GM13976 (cell line): ENCODE measurements at places on chromosomes 2 and 18.
A peak's percentile ranks its signal among the peaks of the same experiment; 100 is the strongest.

GRCh38 chr2:159275111-159275510 is 11.4 kb downstream of the WDSUB1 start:
- DNase-seq, result no peak

DNA sequence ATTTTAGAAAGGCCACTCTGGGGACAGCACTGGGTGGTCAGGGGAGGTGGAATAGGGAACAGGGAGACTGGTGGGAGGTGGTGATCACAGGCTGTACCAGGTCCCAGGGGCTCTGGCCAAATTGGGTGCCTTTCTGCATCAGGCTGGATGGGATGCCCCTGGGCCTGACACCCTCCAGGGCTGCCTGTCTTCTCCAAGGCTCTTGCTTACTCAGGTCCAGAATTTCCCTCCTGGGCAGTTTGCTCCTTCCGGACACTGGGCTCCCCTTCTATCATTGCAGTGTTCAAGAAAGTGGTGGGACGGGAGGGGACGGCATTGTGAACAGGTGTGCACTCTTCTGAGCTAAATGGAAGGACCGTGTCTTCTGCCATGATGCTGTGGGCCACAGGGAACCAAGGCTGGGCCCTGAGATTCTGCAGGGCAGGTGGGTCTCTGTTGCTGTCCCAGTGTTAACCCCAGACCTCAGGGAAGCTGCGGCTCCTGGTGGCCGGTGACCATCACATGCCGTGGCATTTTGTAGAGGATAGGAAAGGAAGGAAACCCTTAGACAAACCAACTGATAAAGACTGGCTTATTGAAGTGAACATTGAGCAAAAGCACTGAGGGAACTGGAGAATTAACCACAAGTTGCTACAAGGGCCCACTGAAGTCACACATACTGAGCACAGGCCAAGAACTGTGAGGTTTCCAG is 93.7 kb upstream of the HS6ST1 start:
- DNase-seq, result no peak

- no peak for DNase-seq
Measured at GRCh38 chr2:102209474-102209873, 22.7 kb downstream of the IL1RL2 start.

GRCh38 chr2:68420254-68420910 is 46.7 kb downstream of the FBXO48 start:
- no peak for DNase-seq

DNA sequence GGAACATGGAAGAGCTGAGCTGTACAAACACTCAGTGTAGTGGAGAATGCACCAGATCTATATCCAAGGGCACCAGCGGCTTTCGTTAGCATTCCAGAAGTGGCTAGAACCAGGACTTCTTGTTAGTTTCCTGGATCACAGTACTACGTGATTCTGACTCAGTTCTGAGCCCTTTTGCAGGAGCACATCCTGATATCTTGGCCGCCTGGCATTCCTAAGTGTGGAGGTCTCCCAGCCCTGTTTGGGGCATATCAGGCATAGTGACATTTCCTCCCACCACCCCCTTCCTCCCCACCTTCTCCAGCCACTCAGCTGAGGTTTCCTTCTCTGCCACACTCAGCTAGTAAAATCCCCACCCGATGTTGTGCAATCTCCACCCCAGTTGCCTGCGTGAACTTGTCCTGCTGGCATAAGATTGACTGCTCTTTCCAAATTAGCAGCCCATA is 63.4 kb downstream of the BMP10 start:
- no peak for DNase-seq

GRCh38 chr2:25035537-25036220 is 6.2 kb upstream of the EFR3B start:
- DNase-seq, result no peak

DNA sequence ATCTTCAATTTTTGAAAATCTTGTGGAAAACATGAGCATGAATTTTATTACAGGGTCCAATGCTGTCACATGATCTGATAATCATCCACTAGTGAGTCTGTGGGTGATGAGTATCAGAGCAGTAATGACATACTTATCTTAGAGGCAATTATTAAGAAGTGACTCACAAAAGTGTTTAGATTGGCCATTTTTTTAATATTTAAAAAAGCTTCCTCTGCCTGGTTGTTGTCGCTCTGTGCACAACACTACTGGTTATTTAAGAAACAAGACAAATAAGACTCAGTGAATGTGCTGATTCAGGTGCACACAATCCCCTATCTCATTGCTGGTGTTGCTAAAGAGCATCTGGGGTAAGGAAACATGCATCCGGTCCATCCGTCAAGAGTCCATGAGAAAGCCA is 665.8 kb upstream of the ZEB2 start:
- no peak for DNase-seq

- DNase-seq, result no peak
Measured at GRCh38 chr2:48572816-48573215, 42.9 kb downstream of the STON1 start.

DNA sequence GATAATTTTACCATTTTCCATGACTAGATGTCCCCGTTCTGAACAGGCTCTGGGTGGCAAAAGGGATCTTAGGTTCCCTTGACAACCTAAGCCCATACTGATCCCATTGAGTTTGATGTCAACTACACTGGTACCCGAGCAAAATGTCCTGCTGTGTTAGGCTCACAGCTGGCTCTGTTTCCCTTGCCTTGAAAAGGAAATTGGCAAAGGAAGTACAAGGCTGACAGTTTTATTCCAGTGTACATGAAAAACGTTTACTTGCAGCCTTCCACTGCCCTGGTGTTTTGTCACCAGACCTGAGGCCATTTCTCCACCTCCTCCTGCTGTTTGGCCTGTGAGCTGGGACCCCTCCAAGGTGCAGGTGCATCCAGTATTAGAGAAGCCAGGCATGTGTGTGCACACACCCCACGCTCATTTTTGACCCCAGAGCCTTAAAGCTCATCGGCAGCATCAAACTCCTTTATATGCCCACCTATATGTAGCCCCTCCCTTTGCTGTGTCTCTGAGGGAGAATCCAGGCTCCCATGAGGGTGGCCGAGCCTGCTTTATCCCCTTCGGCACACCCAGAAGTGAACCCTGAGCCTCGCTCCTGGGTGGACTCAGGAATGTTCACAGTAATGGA is 171.3 kb downstream of the NDUFA10 start:
- no peak for DNase-seq

DNA sequence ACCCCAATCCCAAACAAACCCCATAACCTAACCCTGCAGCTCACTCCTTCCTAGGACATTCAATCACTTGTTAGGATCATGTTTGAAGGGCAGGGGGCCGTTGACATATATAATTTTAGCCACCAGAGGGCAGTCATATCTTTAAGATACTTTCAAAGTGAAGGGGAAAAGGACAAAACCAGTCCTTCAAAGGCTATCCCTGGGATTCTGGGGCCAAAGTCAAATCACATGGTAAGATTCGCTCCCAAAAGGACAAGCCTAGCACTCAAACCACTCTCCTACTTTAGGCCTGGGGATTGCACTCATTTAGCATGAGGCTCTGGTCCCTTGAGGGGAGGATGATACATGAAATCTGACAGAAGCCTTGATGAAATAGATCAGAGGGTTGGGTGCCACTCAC is 44.6 kb downstream of the HAUS1 start:
- peak; percentile 46 for DNase-seq

GRCh38 chr2:179538406-179539123 is 273.9 kb upstream of the SESTD1 start:
- no peak for DNase-seq

DNA sequence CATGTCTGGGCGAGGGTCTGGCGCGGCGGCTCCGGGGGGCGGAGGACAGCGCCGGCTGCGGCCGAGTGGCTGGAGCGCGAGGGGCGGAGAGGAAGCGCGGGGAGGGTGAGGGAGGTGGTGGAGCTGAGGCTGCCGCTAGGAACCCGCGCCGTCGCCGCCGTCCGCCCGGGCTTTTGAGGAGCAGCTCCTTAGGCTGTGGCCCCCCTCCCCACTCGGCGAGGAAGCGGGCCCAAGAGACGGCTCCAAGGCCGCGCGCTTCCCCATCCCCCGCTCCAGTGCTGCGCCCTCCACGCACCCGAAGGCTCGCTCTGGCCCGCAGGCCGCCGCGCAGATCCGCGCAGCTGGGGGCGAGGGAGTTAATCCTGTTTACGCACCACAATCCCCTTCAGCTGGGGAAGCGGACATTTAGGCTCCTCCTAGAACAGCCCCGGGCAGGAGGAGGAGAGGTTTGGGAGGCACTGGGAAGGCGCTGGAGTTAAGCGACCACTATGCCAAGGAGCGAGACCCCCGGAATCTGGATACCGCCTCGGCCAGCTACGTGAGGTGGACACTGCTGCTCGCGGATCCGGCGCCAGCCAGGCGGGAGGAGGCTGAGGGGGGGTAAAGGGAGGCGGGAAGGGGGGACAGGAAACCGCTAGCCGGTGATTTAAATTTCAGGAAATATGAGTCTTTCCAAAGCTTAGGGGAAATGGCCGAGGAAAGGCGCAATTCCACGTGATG is at the start of gene CNRIP1:
Gene CNRIP1, minus strand, starts transcription at position 552 of the 720 bp plus-strand sequence. Its CDS starts 549 bp downstream, at position 3.
- DNase-seq, result peak; percentile 48

DNA sequence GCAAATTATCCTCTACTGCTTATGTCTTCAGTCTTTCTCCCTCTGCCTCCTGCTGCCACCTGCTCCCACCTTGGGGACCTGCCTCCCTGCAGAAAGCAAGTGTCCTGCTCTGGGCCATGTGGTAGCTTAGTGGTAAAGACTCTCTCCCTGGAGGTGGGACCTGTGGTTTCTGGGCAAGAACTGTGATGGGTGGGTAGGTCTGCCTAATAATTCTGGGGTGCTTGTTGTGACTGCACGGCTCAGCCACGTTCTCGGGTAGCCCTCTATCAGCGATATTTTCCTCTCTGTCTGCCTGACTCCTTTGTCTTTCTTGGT is 16.4 kb upstream of the CD28 start:
- DNase-seq, result no peak

DNA sequence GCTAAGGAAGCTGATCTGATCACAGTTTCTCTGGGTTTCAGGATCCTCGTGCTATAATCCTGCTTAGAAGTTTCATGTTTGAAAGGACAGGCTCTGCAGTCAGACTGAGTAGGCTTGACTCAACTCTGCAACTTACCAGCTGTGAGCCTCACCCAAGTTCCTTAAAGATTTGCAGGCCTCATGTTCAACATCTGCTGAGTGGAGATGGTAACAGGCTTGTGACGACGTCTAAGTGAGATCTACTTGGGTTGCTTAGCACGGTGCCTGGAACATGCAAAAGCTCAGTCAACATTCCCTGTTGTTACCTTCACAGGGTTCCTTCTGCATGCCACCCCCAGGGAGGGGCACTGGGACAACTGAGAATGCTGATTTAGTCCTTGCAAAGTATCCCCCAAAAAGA is 164.2 kb downstream of the C1D start:
- no peak for DNase-seq

GRCh38 chr2:125168442-125168841 is 1143.4 kb downstream of the CNTNAP5 start:
- no peak for DNase-seq

DNA sequence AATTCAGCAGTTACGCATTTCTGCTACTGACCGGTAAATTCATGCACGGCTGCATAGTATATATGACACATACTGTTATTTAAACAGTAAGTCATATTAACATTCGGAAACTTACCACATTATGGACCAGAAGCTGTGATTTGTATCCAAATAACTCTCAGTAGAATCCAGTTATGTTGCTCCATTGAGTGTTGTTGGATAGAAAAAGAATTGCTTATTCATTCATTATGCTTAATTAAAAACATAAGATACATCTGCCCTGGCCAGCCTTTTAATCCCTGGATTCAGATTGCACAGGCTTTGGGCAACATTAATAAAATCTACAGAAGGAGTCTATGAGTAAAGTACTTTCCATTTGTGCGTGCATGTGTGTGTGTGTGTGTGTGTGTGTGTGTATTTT is 111.3 kb downstream of the CPS1 start:
- DNase-seq, result no peak

GRCh38 chr2:84701880-84702279 is 179.0 kb downstream of the TRABD2A start:
- DNase-seq, result no peak

DNA sequence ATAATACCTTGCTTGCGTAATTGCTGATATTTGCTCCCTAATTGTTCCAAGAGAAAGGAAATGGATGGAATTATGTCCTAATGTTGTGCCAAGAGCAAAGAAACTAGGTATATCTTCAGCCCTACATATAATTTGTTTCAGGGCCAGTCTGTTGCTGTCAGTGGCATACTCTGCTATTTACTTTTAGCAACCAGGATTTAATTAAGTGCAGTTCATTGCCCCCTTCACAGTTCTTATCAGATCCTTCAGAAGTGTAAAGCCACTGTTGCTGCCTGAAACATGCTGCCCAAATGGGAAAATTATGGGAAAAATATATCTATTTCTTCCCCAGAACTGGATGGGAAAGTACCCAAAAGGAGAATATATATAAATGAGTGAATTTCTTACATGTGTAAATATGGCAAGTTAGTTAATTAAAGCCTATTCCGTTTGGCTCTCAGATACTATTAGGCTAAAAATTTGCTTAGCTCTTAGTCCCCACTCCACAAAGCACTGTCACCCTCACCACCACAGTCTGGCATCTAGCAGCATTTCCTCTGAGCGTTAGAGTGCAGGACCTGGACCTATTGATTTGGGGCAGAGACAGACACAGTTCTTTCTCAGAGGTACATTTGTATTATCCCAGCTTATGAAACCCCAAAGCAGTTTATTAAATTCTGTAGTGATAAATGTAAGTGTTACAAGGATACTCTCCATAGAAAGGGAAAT is 72.8 kb upstream of the DTNA start:
- no peak for DNase-seq

GRCh38 chr2:186590759-186591505 is 1.1 kb downstream of the ITGAV start:
- DNase-seq, result peak; percentile 36

GRCh38 chr18:8450013-8450412 is 159.2 kb upstream of the RAB12 start:
- DNase-seq, result no peak

- no peak for DNase-seq
Measured at GRCh38 chr2:196389670-196390069, 218.3 kb upstream of the STK17B start.

DNA sequence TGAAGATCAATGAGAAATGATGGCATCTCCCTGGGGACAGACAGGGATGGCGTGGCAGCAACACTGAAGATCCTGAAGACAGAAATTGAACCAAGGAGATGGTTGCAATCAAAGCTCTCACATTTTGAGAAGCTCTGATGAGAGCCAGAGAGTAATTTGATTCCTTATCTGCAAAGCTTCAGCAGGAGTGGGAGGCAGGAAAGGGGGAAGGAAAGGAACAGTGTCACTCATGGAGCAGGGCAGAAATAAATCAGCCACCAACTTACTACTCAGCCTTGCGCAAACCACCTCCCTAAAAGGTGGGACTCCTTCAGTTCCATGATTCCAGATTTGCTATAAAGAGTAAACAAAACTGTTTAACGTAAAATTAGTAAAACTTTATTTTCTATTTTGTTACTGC is 119.2 kb downstream of the CACNB4 start:
- DNase-seq, result no peak

DNA sequence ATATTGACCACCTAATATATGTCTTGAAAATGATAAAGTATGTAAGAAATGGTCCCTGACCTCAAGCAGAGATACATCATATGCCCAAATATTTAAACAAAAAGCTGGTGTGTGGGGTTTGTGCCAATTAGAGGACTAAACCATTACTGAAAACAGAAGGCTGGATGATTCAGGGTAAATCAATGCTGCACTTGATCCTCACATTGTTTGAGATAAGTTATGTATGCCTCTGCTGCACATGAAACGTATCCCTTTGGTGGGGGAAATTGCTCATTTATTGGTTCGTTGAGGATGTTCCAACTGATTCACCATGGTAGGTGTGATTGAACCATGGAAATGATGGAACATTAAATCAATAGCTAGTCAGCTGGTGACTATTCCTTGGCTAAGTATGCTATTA is 24.7 kb upstream of the DARS1 start:
- no peak for DNase-seq
